ENCODE measurements at places on chromosomes 6 and 20.

DNA sequence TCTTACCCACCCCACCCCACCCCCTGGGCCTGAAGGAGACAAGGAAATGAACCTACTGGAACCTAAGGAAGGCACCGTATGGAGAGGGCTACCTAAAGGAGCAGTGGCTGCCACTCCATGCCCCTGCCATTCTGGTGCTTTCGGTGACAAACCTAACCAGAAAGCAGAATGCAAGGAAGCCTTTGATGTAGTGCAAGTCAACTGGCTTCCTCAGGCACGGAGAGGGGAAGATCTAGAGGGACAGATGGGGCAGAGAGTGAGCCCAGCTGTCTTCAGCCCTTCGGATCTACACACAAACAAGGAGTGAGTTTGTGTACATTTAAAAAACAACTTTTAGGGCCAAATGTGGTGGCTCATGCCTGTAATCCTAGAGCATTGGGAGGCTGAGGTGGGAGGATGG, 39.5 kb downstream of the PPP1R16B start:
- DNase-seq: no peak

- no peak for DNase-seq
Observed at GRCh38 chr20:10388597-10388996, 45.4 kb downstream of the MKKS start.

- DNase-seq: peak; percentile 40
Observed at GRCh38 chr20:31845300-31845863, at the start of gene FOXS1. TSS of gene FOXS1 (minus strand) at chr20:31845604. CDS start at chr20:31845542, 62 bp downstream.

DNA sequence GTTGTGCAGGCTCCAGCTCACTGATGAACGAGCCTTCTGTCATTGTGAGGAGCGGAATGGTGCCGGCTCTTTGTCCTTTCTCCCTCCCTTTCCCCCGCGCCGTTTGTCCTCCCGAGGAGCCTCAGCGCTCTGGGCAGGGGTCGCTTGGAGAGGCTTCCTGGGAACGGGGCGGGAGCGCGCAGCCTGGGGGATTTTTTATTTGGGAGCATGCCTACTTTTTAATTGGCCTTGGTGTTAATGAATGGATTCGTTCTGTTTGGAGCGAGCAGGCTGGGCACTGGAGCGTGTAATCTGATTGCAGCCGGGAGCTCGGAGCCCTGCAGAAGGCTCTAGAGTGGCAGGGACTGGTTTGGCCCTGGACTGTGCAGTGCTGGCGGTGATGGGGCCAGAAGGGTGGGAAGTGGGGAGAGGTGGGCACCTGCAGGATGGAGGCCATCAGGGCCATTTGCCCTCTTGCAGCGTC, 118.8 kb downstream of the CDH4 start:
- DNase-seq: peak; percentile 20

DNA sequence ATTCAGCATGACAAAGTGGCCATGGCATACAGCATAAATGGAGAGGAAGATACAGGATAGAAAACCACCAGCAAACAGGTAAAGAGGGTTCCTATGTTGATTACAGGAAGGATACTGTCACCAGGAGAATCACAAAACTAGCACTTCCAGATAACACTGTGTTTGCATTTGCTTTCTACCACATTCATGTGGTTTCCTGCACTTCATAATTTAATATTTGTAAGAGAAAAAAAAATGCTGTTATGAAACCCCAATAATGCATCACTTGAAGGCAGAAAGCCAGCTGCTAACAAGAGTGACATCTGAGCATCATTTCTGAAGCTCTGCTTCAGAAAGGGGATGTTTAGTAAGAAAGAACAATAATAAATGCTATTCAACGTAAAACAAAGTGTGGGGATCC, 106.6 kb downstream of the ATXN1 start:
- no peak for DNase-seq

- no peak for DNase-seq
Observed at GRCh38 chr6:30590509-30590908, 19.3 kb downstream of the ABCF1 start.

GRCh38 chr6:44696099-44696498, 308.6 kb downstream of the CDC5L start:
- no peak for DNase-seq

- no peak for DNase-seq
Observed at GRCh38 chr20:43680981-43681380, 14.1 kb downstream of the MYBL2 start.

- no peak for DNase-seq
Observed at GRCh38 chr6:157587127-157587926, 206.3 kb downstream of the ZDHHC14 start.

- no peak for DNase-seq
Observed at GRCh38 chr6:123812621-123813020, 9.0 kb downstream of the NKAIN2 start.

DNA sequence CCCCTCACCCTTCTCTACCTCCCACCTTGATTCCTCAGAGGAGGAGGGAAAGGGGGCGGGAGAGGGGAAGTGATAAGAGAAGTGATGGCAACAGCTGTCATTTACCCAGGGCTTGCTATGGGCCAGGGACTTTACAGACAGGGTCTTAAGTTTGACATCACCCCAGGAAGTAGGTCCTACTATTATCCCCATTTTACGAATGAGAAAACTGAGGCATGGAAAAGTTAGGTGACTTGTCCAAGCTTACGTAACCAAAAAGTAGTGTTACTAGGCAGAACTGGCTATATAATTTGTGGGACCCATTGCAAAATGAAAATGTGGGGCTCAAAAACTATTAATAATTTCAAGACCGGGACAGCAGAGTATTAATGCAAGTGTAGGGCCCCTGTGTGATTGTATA, 10.5 kb upstream of the FANCE start:
- no peak for DNase-seq

- DNase-seq: no peak
Observed at GRCh38 chr6:84583784-84584183, 180.6 kb downstream of the TBX18 start.

- DNase-seq: no peak
Observed at GRCh38 chr20:14643146-14643545, 305.7 kb upstream of the FLRT3 start.

GRCh38 chr6:106789428-106790148, 160.2 kb downstream of the QRSL1 start:
- DNase-seq: no peak

DNA sequence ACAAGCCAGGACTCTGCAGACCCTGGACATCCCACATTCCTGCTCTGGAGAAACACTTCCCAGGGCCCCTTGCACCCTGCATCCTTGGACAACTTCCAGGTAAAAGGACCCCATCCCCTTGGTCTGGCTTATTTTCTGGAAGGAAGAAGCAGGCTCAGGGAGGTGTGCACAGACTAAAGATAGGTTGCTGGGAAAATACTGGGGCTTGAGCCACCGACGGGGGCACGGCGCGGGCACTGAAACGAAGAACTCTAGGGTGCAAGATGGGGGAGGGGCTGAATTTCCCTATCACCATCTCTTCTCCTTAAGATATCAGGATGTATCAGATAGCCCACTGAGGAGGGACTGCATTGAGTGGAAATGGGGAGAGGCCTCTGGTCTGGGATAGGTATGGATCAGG, 805 bp downstream of the FRS3 start:
- DNase-seq: no peak

- DNase-seq: no peak
Observed at GRCh38 chr20:34131491-34131890, 19.4 kb upstream of the EIF2S2 start.

DNA sequence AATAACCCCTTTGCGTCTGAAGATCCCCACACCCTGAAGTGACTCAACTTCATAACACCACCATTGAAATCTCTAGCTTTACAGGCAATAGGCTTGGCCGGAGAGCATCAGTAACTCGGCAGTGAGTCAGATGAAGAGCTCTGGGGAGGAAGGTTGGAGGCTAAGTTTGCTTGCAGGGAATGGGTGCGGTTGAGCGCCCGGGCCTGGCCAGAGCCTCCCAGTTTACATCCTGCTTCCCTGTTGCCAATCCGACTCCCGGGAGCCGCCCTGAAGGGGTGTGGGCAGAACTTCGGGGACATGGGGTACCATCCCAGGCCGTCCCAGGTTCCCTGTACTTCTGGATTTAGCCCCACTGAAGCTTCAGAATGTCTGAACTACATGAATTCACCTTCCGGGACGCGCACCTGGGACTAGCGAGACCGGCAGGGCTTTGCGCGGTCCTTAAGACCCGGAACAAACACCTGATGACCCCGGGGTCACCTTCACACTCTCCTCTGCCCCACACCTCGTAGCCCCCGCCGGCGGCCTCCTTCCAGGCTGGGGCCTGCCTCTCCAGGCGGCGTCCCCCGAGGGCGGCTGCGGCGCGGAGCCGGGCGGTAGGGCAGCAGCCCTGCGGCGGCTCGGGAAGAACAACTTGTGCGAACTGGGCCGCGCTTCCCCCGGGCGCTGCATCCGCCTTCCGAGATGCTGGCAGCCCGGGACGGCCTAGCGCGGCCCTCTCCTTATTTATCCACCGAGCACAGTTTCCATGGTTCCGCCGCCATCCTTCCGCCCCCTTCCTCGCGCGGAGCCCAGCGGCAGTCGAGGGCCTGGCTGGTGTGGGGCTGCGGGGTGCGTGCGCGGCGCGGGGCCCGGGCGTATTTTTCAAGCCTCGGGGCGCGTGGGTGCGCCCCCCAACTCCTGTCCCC, 56.6 kb upstream of the RREB1 start:
- DNase-seq: no peak

DNA sequence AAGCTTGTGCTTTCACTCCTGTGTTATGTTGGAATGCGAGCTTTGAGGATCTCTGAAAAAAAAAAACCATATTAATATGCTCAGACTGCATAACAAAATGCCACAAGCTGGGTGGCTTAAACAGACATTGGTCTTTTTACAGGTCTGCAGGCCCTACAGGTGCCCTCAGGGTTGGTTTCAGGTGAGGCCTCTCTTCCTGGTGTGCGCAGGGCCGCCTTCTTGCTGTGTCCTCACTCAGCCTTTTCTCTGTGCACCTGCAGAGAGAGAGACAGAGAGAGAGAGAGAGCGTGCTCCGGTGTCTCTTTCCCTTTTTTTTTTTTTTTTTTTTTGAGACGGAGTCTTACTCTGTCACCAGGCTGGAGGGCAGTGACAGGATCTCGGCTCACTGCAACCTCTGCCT, 114.1 kb upstream of the SNX9 start:
- DNase-seq: no peak

- no peak for DNase-seq
Observed at GRCh38 chr20:63577317-63577894, 3.4 kb upstream of the HELZ2 start.

DNA sequence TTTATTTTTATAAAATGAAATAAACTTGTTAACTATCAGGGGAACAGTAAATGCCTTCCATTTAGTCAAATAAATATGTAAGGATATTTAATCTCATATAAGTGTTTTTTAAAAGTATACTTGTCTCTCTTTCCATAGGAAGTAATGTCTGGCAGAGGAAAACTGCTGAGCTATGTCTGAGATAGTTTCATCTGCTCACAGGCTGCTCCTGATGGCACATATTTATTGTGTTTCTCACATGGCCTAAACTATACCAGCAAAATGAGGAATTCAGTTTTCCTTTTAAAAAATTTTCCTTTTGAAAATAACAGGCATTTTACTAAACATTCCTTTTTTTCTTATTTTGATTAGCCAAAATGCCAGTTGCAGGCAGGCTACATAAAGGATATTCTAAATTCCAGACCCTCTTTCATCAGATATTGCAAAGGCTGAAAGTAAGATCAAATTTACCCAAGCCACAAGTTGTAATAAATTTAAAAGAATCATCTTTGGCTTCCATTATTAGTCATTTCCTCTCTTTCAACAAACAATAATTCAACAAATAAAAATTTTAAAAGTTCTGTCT, 60.1 kb upstream of the RNF146 start:
- DNase-seq: no peak

DNA sequence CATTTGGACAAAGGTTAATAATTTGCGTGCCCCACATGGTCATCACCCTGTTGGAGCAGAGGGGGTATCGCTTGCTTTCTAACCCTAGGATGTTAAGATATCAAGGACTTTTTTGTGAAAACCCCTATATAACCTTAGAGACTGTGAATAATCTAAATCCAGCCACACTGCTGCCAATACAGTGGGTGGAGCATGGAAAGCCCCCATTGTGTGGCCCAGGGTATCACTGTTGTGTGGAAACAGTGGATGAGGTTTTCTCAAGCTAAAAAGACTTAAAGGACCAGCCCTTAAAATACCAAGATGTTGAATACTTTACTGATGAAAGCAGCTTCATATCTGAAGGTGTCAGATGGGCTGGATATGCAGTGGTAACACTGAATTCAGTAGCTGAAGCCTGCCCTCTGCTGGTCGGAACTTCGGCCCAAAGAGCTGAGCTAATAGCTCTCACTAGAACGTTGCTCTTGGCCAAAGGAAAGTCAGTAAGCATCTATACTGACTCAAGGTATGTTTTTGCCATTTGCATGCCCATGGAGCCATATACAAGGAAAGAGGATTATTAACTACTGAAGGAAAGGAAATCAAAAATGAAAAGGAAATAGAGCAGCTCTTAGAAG, 695.2 kb downstream of the PHF3 start:
- DNase-seq: peak; percentile 3

DNA sequence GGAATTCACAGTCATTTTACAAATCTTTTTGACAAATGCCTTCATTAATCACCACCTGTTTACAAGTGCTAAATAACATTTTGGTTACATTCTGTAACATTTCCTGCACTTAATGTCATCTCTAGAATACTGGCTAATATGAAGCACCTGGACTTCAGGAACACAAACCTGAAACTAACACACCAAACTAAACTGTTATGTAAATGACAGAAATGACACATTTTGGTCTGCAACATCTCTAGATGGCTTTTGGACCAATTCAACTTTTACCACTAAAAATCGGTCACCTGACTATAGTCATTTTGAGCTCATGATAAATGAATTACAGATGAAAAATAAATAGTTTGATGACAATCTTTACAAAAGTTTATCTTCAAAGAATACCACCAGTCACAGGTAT, 80.6 kb downstream of the ATG5 start:
- no peak for DNase-seq

DNA sequence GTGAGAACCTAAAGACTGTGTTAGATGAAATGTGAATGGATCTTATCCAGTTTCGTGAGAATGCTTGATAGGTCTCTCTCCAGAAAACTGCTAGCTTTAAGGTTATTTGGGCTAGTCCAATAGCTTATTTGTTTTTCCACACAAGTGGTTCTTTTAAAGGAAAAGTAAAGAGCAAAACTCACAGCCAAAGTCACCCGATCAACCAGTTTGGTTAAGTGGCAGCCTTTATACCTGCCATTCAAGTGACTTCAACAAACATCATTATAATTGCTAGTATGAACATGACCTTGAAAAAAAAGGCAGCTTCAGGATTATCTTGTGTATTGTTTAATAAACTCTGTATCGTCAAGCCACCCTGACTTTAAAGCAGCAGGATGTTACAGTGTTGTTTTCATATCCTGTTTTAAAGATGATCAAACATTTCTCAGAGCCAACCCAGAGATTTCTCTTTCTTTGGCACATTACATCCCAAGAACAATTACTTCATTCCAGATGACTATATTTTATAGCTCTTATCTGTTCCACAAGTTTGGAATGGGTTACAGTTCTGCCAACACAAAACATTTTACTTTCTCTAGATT, 253.4 kb downstream of the EPHA7 start:
- no peak for DNase-seq
